CD4-positive, alpha-beta T cell treated with Interferon alpha-2 for 1 hour (primary cell): ENCODE measurements at places on chromosomes 16 and 17.

- no peak for DNase-seq
Measured at GRCh38 chr17:45705123-45706009, 78.8 kb upstream of the CRHR1 start.

- DNase-seq, result no peak
Measured at GRCh38 chr16:1754204-1754603, 17.1 kb downstream of the NME3 start.

DNA sequence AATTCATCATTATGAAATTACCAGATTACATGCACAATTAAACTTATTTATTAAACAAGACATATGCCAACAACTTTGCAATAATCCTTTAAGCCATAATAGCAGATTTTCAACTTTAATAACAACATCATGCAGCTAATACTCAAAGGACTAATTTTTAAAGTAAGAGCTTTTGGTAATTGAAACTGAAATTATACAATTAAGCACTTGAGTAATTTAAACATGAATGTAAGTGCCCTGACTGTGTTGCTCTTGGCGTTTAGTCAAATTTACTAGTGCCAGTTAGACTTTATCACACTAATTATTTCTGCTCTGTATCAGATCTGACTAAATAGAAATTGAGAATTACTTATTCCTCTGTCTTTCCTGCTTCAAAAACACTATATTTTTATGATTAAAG lies 46.8 kb upstream of the PSMD7 start:
- no peak for DNase-seq

- DNase-seq, result no peak
Measured at GRCh38 chr16:13621639-13622038, 298.3 kb upstream of the ERCC4 start.

DNA sequence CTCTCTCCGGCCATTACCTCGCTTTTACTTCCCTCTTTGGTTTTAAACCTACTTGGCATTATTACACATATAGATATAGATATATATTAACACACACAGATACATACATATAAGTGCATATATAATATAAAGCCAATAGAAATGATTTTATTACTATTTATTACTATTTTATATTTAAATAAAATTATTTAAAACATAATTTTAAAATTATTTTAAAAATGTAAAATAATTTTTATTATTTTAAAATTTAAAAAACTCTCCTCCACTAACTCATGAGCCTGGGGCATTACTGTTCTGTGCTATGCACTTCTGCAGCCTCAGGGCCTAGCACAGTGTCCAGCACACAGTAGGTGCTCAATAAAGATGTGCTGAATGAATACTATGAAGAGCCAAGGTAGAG lies 200.9 kb downstream of the SLC39A11 start:
- DNase-seq, result no peak

DNA sequence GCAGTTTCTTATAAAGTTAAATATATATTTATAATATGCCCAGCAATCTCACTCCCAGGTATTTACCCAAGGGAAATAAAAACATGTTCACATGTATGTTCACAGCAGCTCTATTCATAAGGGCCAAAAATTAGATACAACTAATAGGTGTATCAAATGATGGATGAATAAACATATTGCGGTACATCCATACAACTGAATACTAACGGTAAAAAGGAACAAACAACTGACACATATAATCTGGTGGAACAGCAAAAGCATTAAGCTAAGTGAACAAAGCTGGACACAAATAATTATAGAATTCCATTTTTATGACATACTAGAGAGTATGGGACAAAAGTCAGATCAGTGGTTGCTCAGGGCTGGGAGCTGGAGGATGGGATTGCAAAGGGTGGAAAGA lies 74.7 kb downstream of the CACNG1 start:
- DNase-seq, result no peak

GRCh38 chr16:66588981-66589713 lies 9.9 kb downstream of the CMTM2 start:
- peak; percentile 81 for DNase-seq

GRCh38 chr17:76935331-76935730 lies 67.1 kb downstream of the MGAT5B start:
- DNase-seq, result no peak

- DNase-seq, result no peak
Measured at GRCh38 chr17:13385481-13385911, 216.2 kb downstream of the HS3ST3A1 start.

GRCh38 chr16:78487471-78487870 lies 388.0 kb downstream of the WWOX start:
- no peak for DNase-seq

- no peak for DNase-seq
Measured at GRCh38 chr16:9911231-9911630, 271.0 kb downstream of the GRIN2A start.

DNA sequence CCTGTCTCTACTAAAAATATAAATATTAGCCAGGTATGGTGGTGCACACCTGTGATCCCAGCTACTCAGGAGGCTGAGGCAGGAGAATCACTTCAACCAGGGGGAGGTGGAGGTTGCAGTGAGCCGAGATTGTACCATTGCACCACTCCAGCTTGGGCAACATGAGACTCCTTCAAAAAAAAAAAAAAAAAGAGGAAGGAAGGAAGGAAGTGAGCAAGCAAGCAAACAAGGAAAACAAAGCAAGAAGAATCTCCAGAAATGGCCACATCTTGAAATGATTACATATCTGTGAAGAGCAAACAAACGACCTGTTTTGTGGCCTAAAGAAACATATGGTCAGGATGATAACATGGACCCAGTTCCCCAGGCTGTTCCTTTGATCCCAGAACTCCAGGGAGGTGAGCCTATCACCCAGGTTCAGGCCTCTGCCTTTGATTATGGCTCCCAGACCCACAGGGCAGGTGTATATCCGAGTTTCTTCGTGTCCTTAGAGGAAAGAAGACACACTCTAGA lies 8.9 kb downstream of the ACOX1 start:
- no peak for DNase-seq

DNA sequence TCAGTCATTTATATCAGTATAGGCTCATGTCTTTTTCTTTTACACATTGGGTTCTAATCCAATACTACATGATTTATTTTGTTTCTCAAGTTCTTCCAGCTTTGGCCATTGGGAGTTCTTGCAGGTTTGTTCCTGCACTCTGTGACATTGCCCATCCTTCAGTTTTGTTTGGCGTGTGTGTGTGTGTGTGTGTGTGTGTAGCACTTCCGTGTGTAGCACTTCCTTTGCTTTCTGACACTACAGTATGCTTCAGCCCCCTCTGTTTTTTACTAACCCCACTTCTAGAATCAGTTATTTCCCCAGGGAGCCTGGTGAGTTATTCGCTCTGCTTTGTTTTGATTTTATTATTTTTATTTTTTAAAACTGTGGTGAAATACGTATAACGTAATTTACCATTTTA lies 75.6 kb upstream of the LGALS9 start:
- no peak for DNase-seq

- DNase-seq, result no peak
Measured at GRCh38 chr17:79541056-79541850, 69.6 kb downstream of the RBFOX3 start.

GRCh38 chr17:65656390-65657250 lies 95.2 kb upstream of the AXIN2 start:
- no peak for DNase-seq

DNA sequence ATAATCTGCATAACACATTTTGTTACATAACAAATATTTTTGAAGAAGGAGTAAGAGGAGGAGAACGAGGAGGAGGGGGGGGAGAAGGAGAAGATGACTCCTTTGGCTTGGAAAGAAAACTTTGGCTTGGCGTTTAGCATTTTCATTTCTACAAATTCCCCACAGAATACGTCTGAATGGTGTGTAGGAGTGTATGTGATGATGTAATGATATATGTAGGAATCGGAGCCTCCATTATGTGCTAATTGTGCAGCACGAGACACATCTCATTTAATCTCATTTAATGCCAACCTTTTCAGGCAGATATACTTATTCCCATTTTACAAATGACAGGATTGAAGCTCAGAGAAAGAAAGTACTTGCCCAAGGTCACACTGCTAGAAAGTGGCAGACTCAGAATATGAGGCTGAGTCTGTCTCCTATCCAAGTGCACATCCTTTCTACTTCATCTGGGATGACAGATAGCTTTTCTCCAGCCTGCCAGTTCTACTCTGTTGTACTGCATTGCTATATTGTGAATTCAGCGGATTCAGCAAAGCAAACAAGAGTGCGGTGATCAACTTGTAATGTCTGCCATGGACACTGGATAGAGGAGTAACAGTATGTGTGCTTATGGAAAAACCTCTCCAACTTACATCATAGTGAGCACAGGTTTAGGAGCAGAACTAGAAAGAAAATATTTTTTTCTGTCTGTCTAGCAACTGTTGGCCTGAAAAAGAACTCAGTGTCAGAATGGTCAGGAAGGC lies 10.4 kb upstream of the SLC47A2 start:
- DNase-seq, result no peak

- DNase-seq, result no peak
Measured at GRCh38 chr16:73915140-73915539, 381.5 kb upstream of the PSMD7 start.

GRCh38 chr17:75691371-75691791 lies 24.2 kb downstream of the SAP30BP start:
- DNase-seq, result no peak

DNA sequence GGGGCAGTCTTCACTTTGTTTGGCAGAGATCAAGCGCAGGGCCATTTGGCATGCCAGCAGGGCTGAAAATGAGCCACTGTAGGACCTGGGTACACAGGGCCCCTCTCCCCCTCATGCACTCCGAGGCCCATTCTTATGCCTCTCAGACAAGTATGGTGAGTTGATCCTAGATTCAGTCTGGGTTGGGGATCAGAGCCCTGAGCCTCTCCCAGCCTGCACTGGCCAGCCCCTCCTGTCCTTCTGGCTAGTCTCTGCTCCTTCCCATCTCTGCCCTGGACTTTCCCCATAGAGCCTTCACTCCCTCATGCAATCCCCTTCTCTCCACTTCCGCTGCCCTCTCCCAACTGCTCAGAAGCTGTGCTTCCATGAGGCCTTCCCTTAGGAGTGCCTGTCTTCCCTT lies 31.0 kb downstream of the SMARCE1 start:
- no peak for DNase-seq

- DNase-seq, result no peak
Measured at GRCh38 chr16:47486856-47487255, 25.7 kb downstream of the PHKB start.

DNA sequence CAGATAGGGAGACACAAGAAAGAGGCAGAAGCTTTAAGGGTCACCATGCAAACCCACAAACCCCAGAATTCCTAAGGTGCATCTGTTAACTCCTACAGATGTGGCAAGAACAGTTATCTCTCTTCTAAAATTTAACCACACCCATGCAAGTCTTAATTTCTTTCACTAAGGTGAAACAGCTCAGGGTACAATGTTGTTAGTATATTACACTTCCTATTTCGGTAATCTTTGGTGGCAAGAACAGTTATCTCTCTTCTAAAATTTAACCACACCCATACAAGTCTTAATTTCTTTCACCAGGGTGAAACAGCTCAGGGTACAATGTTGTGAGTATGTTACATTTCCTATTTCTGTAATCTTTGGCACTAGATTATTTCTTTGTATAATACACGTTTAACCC lies 6.6 kb downstream of the CCL23 start:
- DNase-seq, result no peak

GRCh38 chr17:7396147-7396546 lies 1.8 kb upstream of the PLSCR3 start:
- DNase-seq, result no peak
